Substantia nigra (tissue), 51 donors: ENCODE measurements at places on chromosomes 3 and 15.
A peak's percentile ranks its signal among the peaks of the same experiment; 100 is the strongest.

GRCh38 chr3:4006288-4006687 lies 207.1 kb downstream of the LRRN1 start:
- no peak for DNase-seq

GRCh38 chr15:63107895-63108546 lies 13.6 kb upstream of the LACTB start:
- no peak for DNase-seq

DNA sequence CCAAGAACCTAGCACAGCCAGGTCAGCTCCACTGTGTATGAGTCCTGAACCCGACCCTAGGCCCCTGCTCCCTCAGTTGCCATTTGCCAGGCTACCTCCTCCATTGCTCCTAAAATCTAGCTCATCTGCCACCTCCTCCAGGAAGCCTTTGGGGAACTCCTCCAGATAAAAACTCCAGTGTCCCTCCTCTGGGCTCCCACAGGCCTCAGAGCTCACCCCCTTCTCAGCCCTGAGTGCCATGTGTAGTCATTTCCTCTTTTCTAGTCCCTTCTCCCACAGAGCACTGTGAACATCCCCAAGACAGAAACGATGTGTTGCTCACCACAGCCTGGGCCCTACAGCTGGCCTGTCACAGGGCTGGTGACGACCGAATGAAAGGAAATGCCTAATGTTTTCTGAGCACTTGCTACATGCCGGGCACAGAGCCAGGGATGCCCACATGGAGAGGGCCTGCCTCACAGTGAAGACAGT lies 61.0 kb downstream of the IQSEC1 start:
- DNase-seq: peak; percentile 66

- DNase-seq: no peak
These were observed 640.6 kb upstream of the DPPA4 start for GRCh38 chr3:109977897-109978296.

DNA sequence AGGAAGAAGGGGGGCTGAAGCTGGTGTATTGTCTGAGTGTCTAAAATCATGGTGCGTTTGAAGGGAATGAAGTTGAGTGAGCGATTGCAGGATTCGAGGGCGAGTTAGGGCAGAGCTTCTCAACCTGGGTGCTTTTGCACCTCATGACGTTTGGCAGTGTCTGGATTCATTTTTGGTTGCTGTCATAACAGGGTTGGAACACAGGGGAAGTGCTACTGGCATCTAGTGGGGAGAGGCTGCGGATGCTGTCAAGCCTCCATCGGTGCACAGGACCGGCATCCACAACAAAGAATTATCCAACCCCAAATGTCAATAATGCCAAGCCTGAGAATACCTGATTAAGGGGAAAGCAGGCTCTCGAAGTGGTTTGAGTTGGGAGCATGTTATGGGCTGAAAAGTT lies 120.0 kb downstream of the SLCO3A1 start:
- no peak for DNase-seq
